ENCODE measurements at places on chromosomes 16 and 17. TPM values are rescaled to one million over a fixed set of nuclear protein-coding genes. Genes with fewer than 3 reads are reported as not detected.

Gene HP
- total RNA-seq = not detected

GRCh38 chr17:80955078-80955477, 36.6 kb upstream of the CHMP6 start:
- no peak for DNase-seq

GRCh38 chr17:56177361-56177760, 24.1 kb downstream of the ANKFN1 start:
- DNase-seq = no peak

GRCh38 chr16:50351116-50351515, 17.7 kb downstream of the BRD7 start:
- DNase-seq = no peak
